ENCODE measurements at places on chromosomes 1 and 21. TPM values are rescaled to one million over a fixed set of nuclear protein-coding genes. Genes with fewer than 3 reads are reported as not detected.
A peak's percentile ranks its signal among the peaks of the same experiment; 100 is the strongest.

DNA sequence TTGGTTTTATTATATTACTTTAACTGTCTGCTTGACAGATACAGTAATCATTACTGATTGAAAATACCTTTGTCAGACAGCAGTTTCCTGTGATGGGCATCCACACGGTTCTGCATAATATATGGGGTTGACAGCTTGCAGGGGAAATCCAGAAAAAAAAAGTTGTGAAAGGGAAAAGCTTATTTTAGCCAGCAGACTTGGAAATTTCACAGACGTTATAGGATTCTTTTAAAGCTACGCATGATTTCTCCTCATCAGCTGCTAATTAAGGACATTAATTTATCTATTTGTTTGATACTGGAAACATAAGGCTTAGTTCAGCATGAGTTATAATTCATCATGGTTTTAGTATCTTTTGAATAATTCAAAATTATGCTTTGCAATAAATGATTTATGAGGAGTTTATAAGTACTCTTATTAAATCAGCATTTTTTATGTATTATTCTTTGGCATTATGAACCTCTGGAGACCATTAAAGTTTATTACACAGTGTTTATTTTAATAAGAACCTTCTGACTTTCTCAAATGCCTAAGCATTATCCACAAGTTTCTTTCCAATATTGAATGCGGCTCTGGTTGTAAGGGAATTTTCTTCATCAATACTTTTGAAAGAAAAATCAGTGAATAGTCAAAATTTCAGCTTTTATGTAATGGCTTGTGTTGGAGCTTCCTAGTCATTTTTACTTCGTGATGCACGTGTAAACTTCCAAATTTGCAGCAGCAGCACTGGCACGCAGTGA is 235.3 kb upstream of the KCNK2 start:
- DNase-seq, result no peak

DNA sequence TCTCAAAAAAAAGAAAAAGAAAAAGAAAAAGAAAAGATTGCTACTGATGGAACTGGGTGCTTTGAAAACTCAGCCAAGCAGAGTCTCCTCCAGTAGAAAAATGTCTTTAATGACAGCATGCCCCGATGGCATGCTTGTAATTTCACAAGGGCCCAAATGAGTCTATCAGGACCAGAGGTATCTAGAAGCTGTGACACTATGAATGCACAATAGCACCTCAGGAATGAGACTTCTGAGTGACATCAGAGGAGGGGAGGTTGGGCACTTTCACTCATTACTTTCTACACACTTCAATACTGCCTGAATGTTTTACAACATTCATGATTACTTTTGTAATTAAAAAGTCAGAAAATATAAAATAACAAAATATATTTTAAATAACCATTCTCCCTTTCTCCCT is 15.1 kb upstream of the CD58 start:
- DNase-seq, result no peak

DNA sequence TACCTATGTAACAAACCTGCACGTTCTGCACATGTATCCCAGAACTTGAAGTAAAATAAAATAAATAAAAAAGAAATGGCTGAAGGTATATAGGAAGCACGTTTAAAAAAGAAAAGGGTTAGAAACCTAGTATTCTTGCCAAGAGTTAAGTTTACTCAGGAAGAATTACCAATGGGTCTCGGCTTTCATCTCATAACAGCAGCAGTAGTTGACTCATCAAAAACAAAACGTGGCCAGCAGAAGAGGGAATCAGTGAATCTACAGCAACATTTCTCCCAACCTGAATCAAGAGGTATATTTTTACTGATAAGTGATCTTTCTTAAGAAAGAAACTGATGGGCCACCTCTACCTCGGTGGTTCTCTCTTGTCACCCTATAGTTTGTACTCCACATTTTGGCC is 340.3 kb downstream of the BRINP2 start:
- no peak for DNase-seq

Gene PLEKHN1
- 3.2 TPM for polyA plus RNA-seq

GRCh38 chr1:164756741-164757140 is 197.8 kb downstream of the PBX1 start:
- no peak for DNase-seq

GRCh38 chr1:44801491-44802305 is 1.5 kb downstream of the PLK3 start:
- no peak for DNase-seq

Gene PRRX1
- not detected for polyA plus RNA-seq

Gene FAM163A
- not detected for polyA plus RNA-seq

Gene KCNA3
- polyA plus RNA-seq, result not detected

DNA sequence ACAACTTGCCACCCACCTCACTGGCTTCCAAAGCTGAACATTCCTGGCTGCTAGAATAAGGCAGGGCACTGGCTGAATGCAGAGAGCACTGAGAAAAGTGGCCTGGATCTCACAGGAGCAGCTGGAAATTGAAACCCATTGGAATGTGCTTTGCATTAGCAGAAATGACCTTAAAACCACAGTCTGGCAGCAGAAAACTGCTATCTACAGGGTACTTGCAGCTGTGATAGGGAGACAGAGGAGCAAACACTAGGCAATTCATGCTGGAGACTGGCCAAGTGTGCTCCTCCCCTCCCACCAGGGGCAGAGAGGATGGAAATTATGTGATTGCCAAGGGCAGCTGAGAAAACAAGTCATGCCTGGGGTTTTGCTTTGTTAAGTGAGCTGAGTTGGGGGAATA is 47.2 kb downstream of the HSD3B1 start:
- DNase-seq, result no peak

Gene GJA5
- not detected for polyA plus RNA-seq

Gene C1orf87
- polyA plus RNA-seq, result not detected

DNA sequence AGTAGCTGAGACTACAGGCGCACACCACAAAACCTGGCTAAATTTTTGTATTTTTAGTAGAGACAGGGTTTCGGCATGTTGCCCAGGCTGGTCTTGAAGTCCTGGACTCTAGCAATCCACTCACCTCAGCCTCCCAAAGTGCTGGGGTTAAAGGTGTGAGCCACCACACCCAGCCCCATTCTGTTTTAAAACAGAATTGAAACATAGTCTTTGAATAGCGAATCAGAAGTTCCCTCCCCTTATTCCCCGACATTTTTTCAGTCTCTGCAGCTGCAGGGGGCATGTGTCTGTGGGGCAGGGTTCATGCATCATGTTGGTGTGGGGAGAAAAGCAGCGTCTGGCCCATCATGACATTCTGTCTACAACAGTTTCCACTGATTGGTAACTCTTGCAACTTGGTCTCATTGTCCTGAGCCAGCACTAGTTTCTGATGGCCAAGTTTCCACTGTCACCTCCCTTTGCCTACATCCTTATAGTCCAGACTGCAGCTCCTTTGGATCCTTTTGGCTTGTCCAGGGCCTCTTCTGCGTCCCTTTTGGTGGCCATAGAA is 15.6 kb upstream of the HHAT start:
- no peak for DNase-seq

Gene SDC3
- polyA plus RNA-seq, result 8.4 TPM

GRCh38 chr21:29187944-29188343 is 57.5 kb downstream of the MAP3K7CL start:
- peak; percentile 65 for DNase-seq

DNA sequence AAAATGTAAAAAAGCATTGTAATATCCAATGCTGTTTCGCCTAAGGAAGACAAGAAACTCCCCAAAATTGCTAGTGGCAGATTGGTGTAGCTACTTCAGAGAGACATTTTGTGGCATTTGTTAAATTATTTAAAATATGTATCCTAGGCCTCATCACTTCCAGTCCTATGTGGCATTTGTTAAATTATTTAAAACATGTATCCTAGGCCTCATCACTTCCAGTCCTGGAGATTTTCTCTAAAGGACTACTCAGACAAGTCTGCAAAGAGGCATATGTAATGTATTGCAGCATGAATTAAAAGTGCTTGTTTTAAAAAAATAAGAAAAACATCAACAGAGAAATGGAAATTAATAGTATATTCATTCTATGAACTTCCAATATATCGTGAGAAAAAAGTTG is 95.6 kb upstream of the KCTD3 start:
- DNase-seq, result no peak

DNA sequence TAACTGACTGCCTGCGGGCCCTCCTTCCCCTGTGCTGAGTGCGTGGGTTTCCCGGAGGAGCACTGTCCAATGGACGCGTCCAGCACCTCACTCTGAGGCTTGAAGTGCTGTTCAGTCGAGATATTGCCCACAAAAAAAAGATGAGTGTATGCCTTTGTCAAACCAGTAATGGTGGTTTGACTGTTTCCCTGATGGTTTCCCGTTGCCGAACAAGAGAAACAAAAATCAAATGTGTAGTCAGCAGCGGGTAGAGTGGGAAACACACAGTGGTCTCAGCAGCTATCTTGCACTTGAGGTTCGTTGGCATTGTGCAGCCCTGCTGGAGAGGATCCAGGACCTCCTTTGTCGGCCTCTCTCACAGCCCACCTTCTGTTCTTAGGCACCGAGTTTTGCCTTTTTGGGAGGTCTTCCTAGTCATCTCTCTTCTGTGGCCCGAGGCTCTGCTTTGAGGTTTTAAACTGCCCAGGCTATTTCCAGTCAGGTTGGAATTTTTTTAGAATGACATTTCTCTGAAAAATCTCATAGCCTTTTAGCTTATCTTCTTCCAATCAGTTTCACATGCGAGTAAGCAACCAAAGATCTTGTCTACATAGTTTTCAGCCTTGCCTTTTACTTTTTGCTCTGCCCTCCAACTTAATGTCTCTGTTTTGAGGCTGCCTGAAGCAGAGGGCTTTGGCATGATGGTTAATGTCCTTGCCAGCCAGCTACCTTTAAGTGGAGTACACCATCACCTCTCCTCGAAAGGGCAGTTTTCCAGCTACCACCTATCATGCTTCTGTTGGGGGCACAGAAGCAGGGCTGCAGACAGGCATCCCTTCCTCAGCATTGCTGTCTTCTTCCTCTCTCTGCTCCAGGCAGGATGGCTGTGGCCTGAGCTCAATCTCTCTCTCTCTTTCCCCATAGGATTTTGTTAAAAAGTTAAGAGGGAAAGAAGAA is 132.3 kb downstream of the URB2 start:
- DNase-seq, result no peak

GRCh38 chr1:107643766-107644165 is 321.2 kb downstream of the VAV3 start:
- no peak for DNase-seq

DNA sequence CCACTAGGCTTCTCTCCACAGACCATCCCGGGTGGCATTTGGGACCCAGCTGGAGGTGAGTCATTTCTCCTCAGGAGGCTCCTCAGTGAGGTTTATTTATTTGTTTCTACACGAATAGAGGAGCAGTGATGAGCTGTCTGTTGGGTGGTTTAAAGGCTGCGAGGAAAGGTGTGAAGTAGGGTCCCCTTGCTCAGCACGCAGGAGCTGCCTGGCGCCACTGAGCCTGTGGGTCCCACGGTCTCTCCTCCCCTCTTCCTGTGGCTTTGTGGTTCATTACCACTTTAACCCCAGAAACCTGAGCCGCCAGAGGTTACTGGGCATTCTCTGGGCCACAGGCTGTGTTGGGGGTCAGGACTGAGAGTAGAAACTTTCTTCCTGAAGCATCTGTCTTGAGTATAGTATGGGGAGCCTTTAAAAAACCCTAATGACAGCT is 39.9 kb downstream of the IL6R start:
- DNase-seq, result peak; percentile 69
